Amniotic epithelial cell (primary cell): ENCODE measurements at places on chromosomes 6 and 20.
A peak's percentile ranks its signal among the peaks of the same experiment; 100 is the strongest.

DNA sequence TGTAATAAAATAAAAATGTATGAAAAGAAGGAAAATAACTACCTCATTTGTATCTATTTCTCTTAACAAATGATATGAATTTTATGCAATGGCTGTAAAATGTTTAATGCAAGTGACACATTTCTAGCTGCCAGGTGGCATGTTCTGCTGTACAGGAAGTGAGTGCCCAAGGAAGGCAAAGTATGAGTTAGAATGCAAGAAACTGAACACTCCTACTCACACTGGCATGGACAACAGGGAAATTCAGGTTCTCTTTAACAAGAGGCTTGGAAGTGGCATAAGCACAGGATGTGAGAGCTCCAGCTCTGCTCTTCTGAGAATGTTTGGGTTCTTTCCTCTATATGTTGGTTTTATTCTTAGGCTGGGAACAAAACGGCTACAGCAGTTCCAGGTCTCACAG is 20.4 kb upstream of the LAMA4 start:
- no peak for DNase-seq

GRCh38 chr6:20210158-20210557 is 2.1 kb downstream of the MBOAT1 start:
- DNase-seq, result no peak

DNA sequence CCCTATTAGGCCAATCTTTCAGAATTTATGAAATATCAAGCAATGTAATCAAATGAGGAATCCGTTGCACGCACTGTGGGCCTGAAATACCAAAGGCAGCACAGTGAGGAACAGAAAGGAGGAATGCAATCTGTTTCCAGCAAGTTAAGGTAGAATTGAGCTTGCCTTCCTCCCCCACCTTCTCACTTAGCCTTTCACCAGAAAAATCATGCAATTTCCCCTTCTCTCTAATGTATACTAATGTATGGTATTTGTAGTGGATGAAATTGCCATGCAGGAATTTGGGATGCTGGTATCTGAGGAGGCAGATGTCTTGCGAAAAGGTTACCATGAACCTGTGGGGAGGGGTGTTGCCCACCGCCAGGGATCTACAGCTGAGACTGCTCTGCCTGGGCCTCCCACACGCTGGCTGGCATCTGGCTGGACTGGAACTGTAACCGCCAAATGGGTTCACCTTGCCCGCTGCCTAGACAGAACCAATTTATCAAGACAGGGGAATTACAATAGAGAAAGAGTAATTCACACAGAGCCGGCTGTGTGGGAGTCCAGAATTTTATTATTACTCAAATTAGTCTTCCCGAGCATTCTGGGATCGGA is 222.4 kb upstream of the MYLIP start:
- DNase-seq, result no peak

GRCh38 chr6:91438570-91438969 is 851.7 kb upstream of the MAP3K7 start:
- peak; percentile 4 for DNase-seq

GRCh38 chr6:150617496-150618460 is 18.1 kb downstream of the PLEKHG1 start:
- DNase-seq, result no peak

GRCh38 chr6:105677671-105678475 is 275.0 kb upstream of the PREP start:
- DNase-seq, result peak; percentile 23

- DNase-seq, result peak; percentile 59
These were observed 522 bp upstream of the EPB41L1 start for GRCh38 chr20:36153736-36154699.

- DNase-seq, result no peak
These were observed 16.3 kb downstream of the SS18L1 start for GRCh38 chr20:62159839-62160238.

GRCh38 chr20:46674253-46675083 is 14.8 kb downstream of the TP53RK start:
- no peak for DNase-seq

- DNase-seq, result peak; percentile 56
These were observed 160.2 kb downstream of the SYNDIG1 start for GRCh38 chr20:24629668-24630067.

GRCh38 chr6:147287869-147288271 is 83.7 kb downstream of the STXBP5 start:
- DNase-seq, result peak; percentile 61

DNA sequence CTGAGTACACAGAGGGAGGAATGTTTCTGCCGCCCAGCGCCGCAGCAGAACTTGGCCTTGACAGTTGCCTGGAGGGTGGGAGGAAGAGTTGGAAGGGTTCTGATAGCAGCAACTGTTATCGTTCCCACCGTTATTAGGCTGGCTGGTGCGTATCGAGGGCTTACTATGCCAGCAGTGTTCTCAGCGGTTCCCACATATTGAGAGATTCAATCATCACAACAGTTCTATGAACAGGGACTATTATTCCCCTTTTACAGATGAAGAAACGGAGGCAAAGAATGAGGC is 380.1 kb upstream of the SULF2 start:
- no peak for DNase-seq

- peak; percentile 12 for DNase-seq
These were observed 1.6 kb upstream of the TOMM6 start for GRCh38 chr6:41785689-41786450.

DNA sequence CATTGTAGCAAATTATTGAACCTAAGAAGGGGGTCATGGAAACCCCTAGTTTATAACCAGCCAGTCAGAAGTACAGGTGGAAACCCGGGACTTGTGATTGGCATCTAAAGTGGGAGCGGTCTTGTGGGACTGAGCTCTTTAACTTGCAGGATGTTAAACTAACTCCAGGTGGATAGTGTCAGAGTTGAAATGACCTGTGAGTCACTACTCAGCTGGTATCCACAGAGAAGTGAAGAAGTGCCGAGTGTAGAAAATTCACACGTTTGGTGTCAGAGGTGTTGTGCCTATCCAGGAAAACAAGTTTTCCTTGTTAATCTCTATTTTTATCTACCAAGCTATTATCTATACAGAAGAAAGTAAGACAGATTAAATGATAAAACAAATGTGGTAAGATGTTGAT is 179.7 kb downstream of the ADGRG6 start:
- no peak for DNase-seq

DNA sequence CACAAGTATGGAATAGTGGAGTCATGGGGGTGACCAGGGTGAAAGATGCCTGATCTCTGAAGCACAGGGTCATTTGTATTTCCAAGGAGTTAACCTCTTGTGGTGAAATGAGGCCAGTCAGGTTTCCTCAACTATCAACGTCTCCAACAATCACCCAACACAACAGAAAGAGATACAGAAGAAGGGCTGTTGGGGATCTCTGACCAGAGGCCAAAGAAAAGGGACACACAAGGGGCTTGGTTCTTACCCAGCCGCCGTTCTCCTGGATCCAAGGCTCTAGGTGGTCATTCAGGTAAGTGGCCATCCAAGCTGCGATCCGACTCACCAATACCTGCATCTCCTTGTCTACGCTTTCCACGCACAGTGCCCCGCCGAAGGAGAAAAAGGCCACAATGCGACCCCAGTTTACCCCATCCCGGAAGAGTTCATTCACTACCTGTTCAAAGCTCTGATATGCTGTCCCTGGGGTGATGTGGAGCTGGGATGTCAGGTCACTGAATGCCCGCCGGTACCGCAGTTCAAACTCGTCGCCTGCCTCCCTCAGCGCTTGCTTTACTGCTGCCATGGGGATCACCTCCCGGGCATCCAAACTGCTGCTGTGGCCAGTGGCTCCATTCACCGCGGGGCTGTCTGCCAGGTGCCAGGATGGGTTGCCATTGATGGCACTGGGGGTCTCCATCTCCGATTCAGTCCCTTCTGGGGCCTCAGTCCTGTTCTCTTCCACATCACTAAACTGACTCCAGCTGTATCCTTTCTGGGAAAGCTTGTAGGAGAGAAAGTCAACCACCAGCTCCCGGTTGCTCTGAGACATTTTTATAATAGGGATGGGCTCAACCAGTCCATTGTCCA is 1.0 kb downstream of the BCL2L1 start:
- no peak for DNase-seq

- peak; percentile 85 for DNase-seq
These were observed 639.6 kb downstream of the EPHA7 start for GRCh38 chr6:92779746-92780145.

DNA sequence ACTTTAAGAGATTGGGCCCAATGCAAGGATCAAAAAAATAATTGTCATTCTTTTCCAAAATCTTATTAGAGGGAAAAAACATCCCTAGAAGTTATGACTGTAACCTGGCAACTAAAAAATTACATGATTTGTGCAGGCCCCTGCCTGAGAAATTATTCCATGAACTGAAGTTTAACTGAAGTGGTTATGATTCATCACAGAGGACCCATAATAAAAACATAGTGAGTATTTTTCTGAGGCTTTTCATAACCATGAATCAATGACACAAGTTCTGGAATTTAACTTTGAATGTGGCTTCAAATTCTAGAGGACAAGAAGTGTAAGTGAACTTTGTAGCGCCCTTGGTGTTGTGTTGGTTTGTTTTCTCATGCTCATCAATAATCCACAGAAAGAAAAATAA is 31.1 kb upstream of the CARMIL1 start:
- DNase-seq, result peak; percentile 35

- DNase-seq, result peak; percentile 68
These were observed 121.4 kb upstream of the TRAF3IP2 start for GRCh38 chr6:111727041-111727440.

- no peak for DNase-seq
These were observed 379.2 kb downstream of the BMP2 start for GRCh38 chr20:7146552-7147219.

GRCh38 chr20:2084703-2085102 is 16.9 kb upstream of the STK35 start:
- peak; percentile 86 for DNase-seq

DNA sequence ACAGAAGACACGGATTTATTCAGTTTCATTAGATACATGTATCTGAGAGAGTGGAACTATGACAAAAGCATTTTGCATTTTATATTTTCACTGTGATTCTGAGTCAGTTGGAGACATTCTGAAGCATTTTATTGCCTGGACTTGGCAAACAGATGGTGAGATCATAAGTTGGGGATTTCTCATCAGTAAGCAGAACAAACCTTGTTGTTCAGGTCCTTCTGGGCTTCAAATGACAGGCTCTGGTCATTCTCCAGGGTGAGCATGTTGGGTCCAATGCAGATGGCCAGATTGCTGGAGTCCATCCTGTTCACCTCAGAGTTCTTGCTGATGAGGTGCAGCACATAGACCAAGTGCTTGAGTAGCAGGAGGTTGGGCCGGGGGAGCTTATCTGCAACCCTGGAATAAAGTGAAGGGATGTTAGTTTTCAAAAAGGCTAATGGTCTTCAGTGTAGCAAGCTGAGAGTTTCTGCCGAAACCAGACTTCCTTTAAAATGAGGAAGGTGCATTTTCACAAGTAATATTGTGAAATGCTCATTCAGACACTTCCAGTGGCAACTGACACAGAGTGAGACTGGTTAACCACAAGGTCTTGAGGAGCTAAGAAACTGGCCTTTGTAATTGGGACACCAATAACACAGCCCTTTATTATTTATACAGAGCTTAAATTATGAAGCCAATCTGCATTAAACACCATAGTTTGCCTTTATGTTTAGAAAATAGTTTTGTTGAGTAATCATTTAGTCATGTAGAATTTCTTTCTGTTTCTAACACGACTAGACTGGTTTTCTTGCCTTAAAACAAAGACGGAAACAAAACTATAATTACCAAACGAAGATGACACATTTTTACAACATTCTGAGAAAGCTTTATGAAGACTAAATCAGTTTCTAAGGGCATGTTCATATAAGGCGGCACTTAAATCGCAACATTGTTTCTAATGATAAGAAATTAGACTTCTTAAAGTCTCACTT is 5.6 kb downstream of the TAGAP start:
- peak; percentile 52 for DNase-seq

DNA sequence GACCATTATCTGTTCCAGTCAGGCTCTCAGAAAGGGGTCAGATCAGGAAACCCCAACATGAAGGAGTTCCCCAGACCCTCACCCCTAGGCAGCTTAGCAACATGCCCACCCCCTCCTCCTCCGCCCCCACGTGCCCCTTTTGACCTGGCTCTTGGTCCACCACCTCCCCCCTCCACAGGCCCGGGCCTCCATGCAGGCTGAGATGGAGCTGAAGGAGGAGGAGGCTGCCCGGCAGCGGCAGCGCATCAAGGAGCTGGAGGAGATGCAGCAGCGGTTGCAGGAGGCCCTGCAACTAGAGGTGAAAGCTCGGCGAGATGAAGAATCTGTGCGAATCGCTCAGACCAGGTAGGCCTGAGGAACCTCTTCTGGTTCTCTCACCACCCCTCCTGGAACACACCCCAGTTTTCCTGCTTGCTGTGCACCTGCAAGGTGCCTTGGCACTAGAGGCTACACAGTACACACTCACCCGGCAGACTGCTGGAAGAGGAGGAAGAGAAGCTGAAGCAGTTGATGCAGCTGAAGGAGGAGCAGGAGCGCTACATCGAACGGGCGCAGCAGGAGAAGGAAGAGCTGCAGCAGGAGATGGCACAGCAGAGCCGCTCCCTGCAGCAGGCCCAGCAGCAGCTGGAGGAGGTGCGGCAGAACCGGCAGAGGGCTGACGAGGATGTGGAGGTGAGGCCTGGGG is 21.9 kb downstream of the DEF6 start:
- no peak for DNase-seq

DNA sequence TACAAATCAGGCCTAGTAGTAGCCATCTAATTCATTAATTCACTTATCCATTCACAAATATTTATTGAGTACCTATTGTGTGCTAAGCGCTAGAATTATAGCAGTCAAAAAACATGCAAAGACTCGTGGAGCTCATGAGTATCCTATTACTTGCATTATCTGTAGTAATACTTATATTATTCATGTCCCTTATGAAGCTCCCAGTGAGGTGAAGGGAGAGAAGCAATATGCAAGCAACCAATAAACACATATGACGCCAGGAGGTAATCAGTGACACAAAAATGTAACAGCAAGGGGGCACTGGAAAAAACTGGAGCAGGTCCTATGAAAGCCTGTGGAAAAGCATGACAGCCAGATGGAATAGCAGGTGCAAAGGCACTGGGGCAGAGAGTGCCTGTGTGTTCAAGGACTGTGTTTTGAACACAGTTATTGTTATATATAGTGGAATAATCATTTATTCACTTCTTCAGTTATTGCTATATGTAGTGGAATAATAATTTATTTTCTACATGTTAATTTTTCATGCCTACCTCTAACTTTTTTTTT is 109.5 kb downstream of the KIF13A start:
- no peak for DNase-seq

DNA sequence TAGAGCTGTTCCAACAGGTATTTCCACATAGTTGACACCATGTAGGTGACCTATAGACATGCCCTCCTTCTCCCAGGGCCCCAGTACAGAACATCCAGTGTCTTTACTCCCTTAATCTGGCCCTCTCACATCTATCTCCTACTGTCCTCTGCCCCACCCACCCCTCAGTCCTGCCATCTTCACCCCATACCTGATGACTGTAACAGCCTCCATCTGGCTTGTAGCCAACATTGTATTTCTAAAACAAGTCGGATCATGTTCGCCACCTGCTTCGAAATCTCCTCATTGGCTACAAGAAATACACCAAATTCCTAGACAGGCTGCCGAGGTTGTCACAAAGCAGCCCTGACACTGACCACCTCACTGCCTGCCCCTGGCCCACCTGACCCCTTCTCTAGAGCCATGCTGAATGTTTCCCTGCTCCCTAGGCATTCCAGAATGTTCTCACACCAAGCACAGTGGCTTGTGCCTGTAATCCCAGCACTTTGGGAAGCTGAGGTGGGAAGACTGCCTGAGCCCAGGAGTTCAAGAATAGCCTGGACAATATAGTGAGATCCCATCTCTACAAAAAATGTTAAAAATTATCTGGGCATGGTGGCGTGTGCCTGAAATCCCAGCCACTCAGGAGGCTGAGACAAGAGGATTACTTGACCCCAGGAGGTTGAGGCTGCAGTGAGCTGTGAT is 6.0 kb downstream of the ZC3H12D start:
- DNase-seq, result no peak
